NCI-H2107 (cell line): ENCODE measurements at places on chromosomes 5 and 9.

- DNase-seq, result no peak
Measured at GRCh38 chr5:177444106-177445051, 2.2 kb upstream of the PRR7 start.

GRCh38 chr9:21542787-21543186 lies 60.7 kb upstream of the IFNE start:
- DNase-seq, result no peak

GRCh38 chr9:129547869-129548570 lies 72.9 kb downstream of the C9orf50 start:
- no peak for DNase-seq

GRCh38 chr9:34574571-34574970 lies 15.0 kb downstream of the CNTFR start:
- DNase-seq, result no peak

- no peak for DNase-seq
Measured at GRCh38 chr9:132663117-132663516, 6.7 kb downstream of the DDX31 start.

DNA sequence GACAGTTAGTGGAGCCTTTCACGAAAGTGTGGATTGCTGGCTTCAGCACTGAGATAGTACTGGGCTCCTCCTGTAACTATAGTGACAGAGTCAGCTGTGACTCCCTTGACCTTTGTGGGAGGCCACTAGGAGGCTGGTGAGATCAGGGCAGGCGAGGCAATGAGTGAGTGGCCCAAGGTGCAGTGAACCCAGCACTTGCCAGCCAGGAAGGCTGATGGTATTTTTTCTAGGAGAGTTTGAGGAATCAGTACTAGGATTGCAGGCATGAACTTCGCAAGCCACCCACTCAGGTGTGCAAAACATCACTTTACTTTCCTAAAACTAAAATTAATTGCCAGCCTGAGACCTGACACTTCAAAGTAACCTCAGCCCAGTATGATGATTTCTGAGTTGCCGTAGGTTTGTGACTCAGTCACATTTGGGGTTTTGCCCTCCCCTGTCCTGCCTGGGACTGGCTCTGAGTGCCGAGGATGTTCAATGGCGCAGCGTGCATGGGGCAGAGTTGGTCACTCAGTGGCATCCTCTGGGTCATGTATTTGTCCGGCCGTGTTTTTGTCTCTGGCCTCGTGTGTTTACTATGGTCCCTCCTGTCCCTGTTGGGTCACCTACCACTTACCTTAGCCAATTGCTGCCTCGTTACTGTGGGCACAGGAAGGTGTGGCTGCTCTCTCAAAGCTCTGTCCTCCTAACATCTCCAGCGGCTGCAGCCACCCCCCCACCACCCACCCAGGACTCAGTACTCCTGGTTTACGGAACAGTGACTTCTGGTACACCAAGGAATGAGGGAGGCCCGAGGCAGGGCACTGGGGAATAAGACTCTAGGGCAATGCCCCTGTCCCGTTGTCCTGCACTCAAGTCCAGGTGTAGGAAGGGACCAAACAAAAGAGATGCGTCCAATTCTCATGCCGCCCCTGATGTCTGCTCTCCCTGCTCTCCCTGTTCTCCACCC lies 67.2 kb downstream of the IL31RA start:
- no peak for DNase-seq

DNA sequence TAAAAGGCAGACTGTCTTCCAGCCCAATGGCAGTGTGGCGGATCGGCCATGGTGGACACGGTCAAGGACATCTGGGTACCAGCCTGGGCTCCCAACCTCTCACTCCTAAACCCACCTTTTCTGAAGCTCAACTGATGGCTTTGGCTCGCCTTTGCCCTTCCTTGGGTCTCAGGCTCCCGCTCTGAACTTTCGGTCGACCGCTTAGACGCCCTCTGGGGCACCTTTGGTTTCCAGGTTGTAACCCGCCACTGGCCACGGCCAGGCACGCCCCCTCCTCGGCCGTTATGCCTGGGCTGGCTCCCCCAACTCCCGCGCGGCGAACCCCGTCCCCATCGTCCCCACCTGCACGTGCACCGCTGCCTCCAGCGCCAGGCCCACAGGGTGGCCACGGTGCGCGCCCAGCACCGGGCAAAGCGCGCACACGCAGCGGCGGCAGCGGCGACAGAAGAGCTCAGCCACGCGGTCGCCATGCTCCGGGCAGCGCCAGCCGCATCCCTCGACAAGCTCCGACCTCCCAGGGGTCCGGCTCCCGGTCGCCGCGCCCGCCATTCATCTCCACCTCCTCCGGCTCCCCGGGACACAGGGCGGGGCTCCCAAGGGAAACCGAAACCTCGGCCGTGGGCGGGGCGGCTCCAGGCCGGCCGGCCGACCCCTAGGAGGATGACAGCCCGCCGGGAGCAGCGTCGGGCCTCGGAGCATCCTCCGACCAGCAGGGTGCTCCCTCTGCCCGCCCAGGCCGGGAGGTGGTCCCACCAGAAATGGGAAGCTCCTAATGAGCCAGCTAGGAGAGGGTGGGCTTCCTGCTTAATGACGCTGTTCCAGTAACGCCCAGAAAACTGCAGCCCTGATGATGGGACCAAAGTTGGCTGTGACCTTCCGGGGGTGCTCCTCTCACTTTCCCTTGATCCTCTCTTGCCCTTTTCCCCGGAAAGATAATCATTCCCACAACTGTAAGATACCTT lies at the start of gene TRIM14:
TSS of gene TRIM14 (minus strand) at position 583 of the 962 bp plus-strand sequence. CDS start at position 549, 34 bp downstream.
- no peak for DNase-seq

DNA sequence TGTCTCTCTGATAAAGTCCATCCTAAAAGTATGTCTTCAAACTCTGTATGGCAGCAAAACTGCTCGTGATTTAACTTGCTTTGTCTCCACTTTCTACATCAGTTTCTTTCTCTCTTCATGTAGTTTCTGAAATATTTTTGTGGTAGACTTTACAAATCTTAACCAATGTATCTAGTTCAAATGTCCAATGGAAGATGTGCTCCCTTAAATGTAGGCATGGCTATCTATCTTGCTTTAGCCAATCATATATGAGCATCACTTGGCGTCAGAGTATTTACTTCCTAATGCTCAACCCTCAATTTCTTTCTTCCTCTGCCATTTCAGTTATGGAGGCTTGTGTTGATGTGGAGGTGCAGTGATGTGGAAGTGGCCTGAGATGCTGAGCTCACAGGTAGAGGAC lies 206.1 kb upstream of the ZNF608 start:
- no peak for DNase-seq

GRCh38 chr9:116288658-116289057 lies 135.1 kb downstream of the PAPPA start:
- DNase-seq, result no peak

- DNase-seq, result no peak
Measured at GRCh38 chr9:90517103-90517502, 125.5 kb downstream of the DIRAS2 start.

DNA sequence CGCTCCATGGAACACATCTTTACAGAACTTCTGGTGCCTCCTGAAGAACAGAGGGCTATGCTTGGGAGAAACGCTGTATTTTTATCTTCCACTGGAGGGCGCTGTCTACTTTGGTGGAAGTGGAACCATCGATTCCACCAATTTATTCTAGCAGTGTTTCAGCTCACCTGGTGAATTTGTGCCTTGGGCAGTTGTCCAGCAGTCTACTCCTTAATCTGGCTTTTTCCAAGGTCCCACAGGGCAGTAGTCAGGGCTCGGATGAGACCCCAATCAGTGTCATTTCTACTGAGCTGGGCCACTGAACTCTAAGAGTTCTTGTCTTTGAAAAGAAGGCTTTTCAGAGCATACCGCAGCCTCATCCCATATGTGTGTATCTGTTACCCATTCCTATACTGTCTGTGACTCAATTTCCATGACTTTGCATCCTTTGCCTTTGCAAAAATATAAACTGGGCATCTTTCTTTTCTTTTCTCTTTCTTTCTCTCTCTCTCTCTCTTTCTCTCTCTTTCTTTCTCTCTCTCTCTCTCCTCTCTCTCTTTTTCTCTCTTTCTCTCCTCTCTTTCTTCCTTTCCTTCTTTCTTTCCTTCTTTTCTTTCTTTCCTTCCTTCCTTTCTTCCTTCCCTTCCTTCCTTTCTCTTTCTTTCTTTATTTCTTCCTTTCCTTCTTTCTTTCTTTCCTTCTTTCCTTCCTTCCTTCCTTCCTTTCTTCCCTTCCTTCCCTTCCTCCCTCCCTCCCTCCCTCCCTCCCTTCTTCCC lies 138.4 kb upstream of the ZNF618 start:
- DNase-seq, result no peak

- DNase-seq, result no peak
Measured at GRCh38 chr9:83656032-83656680, 33.2 kb downstream of the IDNK start.

DNA sequence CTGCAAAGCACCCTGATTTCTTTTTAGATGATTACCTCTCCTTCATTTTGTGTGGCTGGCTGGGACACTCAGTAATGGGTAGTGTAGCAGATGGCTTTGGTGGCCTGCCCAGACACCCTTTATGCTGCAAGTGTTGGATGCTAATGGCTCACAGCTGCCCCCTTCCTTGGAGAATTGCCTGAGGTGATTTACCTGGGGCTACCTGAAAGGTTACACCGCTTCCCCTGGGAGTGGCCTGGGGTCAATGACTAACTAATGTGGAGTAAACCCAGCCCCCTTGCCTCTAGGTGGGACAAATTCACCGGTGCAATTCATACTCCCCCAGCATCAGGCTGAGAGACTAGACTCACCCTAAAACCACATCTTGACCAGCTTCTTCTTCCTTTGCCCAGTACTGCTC lies 23.5 kb upstream of the HAND1 start:
- DNase-seq, result no peak

DNA sequence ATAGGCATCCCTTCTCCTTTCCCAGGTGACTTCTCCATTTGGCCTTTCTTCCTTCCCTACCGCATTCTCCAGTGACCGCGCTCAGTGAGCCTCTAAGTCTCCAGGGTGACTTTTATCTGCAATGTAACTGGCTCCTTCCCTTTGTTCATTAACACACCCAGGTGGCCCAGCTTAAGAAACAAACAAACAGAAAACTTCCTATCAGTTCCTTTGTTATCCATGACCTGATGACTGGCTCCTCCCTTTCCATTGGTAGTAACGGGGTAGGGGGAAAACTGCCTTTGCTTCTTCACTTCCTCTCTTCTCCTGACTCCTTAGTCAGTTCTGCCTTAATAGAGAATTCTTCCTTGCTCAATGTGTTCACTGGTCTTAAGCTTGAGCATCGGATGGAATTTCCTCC lies 7.0 kb upstream of the SH3GL2 start:
- no peak for DNase-seq

- DNase-seq, result no peak
Measured at GRCh38 chr5:93192087-93192486, 388.9 kb downstream of the NR2F1-AS1 start.

DNA sequence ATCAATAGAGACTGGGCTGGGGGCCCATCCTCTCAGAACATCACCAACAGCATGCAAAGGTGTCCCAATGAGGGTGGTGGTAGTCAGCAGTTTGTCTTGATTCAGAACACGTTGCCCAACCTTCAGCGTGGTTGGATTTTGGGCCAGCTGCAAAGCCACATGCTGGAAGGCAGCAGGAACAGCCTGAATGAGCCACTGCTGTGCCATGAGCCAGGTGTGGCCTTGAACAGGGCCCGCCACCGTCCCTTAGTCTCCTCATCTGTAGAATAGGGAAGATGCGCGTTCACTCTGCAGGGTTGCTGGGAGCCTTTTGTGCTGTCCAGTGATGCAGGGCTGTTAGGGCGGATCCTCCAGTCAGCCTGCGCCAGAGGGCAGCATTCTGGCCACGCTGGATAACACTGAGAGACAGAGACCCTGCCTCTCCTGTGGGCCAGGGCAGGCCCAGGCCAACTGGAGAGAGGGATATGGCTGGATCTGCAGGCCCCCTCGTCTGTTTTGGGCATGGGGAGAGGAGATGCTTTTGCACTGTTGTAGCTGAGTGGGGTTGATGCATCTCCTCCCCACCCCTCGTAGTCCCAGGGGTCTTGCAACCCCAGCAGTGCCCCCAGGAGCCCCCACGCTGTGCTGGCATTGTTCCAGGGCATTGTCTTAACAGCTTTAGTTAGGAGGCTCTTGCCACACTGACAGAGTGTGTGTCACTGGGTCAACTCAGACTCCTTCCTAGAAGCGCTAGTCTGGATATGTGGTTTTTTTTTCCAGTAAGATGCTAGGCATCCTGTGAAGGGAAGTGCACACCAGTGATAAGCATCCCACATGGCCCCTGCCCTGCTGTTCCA lies 42.1 kb downstream of the SLC46A2 start:
- DNase-seq, result no peak

GRCh38 chr5:173712609-173713175 lies 96.2 kb upstream of the BOD1 start:
- no peak for DNase-seq

DNA sequence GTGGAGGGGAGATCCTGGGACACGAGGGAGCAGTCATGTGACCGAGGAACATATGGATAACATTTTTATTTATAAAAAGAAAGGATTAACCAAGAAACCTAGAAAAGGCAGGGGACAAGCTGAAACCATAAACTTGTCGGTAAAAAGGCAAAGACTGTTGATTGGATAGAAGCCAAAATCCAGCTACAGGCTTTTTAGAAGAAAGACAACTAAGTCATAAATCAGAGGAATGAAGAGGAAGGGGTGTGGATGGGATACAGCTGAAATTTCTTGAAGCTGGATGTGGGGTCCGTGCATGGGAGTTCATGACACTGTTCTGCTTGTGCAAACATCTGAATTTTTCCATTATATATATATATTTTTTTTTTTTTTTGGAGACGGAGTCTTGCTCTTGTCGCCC lies 110.7 kb upstream of the PHYKPL start:
- DNase-seq, result no peak

DNA sequence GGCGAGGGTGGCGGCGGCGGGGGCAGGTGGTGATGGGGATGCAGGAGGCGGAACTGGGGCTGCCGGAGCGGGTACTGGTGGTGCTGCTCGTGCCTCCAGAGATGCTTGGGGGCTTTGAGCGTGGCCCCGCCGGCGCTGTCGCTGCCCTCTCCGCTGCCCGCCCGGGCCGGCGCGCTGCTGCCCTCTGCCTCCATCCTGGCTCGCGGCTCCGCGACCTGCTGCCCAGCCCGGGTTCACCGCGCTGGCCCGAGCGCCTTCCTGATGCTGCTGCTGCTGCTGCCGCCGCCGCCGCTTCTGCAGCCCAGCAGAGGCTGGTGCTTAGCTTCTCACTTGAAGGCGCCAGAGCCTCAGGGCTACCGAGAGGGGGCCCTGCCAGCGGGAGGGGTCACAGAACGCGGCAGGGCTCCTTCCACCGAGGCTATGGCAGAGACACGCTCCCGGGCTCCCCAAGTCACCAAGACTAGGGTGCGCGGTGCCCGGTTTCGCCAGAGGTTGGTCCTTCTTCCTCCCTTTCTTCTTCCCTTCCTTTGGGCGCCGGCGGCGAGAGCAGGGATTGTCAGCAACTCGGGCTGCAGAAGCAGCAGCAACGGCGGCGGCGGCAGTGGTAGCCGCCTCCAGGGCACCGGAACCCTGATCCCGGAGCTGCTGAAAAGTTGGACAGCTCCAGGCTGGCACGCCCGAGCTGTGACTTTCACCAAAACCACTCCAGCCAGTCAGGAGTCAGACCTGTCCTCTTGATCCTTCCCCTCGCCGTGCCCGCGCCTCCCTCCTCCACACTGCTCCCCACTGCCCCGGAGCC lies at the start of gene PDE4D:
TSS of gene PDE4D (minus strand) at position 298 of the 799 bp plus-strand sequence.
- DNase-seq, result no peak

- no peak for DNase-seq
Measured at GRCh38 chr5:119316906-119317305, 38.9 kb upstream of the TNFAIP8 start.
